Activated gamma-delta T cell treated with anti-CD3 and anti-CD28 coated beads, Interleukin-2, amount 50 U/mL, for 16 hours (primary cell): ENCODE measurements at places on chromosomes 7 and 10.

- no peak for DNase-seq
These were observed 138.6 kb downstream of the PPP1R17 start for GRCh38 chr7:31825576-31825975.

GRCh38 chr7:47779341-47779771 lies 168.9 kb downstream of the PKD1L1 start:
- no peak for DNase-seq

GRCh38 chr10:119080521-119081259 lies at the start of gene EIF3A:
Gene EIF3A (minus strand): TSS chr10:119080817. CDS start chr10:119080676, 141 bp downstream.
- DNase-seq = peak; percentile 88

GRCh38 chr7:139355320-139355719 lies 4.4 kb upstream of the LUC7L2 start:
- DNase-seq = no peak

DNA sequence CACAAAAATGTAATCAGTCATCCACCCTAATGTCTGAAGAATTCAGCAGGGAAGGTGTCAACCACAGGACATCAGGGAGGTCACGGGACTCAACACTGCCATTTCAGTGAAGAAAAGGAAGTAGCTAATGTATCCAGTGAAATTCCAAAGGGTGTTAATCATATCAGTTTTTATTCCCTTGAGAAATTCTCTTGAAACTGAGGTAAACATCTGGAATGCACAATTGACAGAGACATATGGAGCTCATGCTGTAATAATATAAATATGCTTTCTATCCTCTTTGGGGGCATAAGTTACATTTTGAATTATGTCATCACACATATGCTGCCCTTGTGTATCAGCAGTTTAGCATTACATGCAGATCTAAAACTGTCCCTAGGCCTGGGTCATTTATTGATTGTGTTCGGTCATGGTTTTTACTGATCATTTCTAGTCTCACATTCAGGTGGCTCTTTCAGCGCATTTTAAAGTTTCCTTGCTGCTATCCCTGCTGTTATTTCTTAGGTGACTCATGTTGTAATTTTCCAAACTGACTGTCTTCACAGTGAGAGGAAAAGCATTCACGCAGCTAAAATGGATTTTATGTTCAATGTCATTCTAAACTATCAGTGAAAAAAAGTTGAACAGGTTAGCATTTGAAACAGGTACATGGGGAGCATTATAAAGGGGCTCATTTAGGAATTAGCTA lies 273.9 kb downstream of the TSPAN12 start:
- no peak for DNase-seq

GRCh38 chr10:125155101-125155500 lies 5.3 kb downstream of the CTBP2 start:
- DNase-seq = no peak

- DNase-seq = no peak
These were observed 220.3 kb upstream of the STK17A start for GRCh38 chr7:43362652-43363034.

GRCh38 chr10:116775488-116776400 lies 33.4 kb upstream of the HSPA12A start:
- DNase-seq = no peak

GRCh38 chr10:117804470-117805011 lies 242.2 kb downstream of the RAB11FIP2 start:
- no peak for DNase-seq

- no peak for DNase-seq
These were observed 73.2 kb upstream of the DGKI start for GRCh38 chr7:137919987-137920386.

GRCh38 chr7:139699640-139700504 lies 77.9 kb downstream of the HIPK2 start:
- peak; percentile 30 for DNase-seq

GRCh38 chr10:3067118-3067858 lies at the start of gene PFKP:
Gene PFKP (plus strand): TSS chr10:3067548. CDS start chr10:3067596, 48 bp downstream.
- DNase-seq = peak; percentile 43

- DNase-seq = no peak
These were observed 399.5 kb upstream of the ANKRD30A start for GRCh38 chr10:36725581-36726520.

- DNase-seq = no peak
These were observed 47.4 kb upstream of the MTURN start for GRCh38 chr7:30087371-30087770.

DNA sequence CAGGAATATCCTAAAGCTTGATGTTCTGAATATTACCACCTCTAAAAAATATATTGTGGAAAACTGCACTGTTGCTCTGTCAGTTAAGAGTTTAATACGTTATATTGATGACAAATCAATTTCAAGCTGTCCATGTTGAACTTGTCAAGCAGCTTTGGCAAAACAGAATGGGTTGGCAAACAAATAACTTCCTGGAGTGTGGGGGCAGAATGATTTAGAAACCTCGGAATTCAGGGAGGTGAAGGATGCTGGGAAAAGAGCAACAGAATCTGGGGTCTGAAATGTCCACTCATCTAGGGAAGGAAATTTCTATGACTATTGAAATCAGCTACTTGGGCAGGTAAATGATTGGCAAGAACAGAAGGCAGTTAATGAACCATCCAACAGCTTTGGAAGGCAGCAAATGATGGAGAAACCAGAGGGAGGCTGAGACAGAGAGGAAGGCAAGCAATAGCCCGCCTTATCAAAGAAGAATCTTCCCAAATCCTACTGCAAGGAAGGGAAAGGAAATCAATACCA lies 95.1 kb upstream of the PALS2 start:
- DNase-seq = no peak

GRCh38 chr7:86668315-86668714 lies 24.6 kb downstream of the GRM3 start:
- DNase-seq = no peak

DNA sequence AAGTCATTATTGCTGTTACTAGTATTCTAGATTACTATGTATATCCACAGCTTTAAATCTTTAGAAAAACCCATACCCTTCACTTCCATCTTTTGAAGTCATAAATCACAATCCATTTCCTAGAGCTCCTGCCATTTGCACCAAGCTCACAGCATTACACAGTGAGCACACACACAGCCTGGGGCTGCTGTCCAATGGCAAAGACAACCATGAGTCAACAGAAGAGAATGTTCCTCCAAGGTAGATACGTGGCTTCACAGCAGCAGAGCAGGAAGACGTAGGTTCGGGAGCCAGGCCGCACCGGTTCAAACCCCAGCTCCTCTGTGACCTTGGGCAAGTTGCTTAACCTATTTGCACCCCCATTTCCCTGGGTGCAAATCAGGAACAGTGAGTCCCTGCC lies 234.6 kb downstream of the DIP2C start:
- no peak for DNase-seq

DNA sequence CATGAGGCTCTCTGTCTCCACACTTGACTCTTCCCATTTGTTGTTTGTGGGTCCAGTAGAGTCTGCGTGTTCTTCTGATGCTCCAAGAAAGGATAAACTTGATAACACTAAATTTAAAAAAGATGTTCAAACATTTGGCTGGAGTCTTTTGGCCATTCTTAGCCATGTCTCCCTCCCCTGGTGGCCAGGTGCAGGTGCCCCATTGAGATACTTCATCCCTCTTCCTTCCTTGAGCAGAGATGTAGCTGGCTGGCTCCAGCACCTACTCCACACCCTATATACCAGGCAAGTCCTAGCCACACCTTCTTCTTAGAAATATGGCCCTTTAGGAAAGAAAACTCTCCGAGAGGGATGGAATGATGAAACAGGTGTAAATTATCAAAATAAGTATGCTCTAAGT lies 103.2 kb upstream of the GJD4 start:
- DNase-seq = no peak

- no peak for DNase-seq
These were observed 94.0 kb upstream of the STEAP1B start for GRCh38 chr7:22594020-22594419.

DNA sequence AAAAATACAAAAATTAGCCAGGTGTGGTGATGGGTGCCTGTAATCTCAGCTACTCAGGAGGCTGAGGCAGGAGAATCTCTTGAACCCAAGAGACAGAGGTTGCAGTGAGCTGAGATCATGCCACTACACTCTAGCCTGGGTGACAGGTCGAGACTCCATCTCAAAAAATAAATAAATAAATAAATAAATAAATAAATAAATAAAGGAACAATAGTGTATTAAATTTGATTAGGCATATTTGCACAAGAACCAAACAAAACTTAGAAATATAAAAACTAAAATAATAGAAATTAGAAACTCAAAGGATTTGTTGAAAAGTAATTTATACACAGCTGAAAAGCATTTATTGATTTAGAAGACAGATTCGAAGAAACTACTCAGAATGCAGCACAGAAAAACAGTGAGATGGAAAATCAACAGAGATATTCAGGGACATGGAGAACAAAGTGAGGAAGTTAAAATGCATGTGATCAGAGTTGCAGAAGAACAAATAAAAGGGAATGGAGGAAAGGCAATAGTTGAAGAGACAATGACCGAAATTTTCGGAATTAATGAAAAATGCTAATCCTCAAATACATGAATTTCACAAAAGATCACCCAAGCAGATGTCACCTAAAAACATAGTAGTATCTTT lies 17.7 kb downstream of the IFIT3 start:
- no peak for DNase-seq

DNA sequence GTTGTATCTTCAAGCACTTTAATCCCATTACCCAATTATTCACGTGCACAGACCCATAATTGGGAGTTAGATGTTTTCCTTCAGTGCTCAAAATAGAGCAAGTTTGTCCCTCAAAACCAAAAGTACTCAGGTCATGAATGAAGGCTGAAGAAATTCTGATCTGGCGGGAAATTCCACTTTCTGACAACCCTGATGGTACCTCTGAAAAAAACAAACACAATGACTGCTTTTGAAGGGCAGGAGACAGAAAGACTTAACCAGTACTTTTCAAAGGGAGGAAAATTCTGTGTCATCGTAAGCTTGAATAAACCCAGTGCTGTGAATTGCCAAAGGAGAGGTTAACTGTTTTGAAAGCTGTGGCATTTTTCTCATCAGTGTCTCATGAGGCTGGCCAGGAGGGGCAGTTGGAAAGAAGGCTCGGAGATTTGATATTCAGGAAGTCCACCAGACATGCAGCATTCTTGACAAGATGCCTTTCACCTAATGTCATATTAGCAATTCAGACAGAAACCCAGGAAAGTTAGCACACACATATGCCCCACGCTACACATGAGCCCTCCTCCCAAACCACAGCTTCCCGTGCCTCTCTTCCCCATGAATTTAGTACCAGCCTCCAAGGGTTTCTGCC lies 347.0 kb downstream of the KCNMA1 start:
- DNase-seq = no peak

DNA sequence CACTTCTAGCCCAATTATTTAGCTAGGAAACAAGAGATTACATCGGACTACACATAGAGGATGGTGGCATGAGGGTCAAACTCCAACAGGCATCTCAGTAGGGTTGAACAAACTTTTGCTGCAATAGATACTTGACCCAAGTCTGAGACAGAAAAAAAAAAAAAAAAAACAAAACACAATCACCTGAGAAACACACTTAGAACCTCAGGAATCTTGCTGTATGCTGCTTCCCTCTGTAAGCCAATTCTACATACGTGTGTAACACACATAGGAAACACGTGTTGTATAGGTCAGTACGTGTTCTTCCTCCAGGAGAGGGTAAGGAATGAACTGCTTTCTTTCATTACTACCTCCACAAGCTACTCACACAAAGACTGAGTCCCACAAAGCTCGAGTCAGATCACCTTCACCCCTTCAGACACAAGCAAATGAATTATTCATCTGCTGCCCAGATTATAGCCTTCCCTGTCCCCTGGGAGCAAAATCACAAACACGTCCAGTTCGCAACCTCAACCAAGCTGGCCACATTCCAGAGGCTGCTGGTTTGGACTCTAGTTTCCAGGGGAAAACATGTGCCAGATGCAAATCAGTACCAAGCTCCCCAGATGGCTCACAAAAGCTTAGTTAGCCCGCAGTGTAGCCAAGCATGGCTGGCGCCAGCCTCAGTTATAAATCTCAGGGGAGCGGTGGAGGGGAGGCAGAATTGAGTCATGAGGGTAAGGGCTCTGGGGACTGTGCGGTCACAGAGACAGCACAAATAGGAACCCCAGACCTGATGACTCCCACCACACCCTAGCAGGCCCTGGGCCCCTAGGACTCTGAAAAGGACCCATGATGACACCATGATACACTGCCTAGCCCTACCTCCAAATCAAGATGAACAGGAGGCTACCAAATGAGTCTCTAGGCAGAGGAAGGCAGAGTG lies 15.1 kb downstream of the PSAP start:
- DNase-seq = no peak

DNA sequence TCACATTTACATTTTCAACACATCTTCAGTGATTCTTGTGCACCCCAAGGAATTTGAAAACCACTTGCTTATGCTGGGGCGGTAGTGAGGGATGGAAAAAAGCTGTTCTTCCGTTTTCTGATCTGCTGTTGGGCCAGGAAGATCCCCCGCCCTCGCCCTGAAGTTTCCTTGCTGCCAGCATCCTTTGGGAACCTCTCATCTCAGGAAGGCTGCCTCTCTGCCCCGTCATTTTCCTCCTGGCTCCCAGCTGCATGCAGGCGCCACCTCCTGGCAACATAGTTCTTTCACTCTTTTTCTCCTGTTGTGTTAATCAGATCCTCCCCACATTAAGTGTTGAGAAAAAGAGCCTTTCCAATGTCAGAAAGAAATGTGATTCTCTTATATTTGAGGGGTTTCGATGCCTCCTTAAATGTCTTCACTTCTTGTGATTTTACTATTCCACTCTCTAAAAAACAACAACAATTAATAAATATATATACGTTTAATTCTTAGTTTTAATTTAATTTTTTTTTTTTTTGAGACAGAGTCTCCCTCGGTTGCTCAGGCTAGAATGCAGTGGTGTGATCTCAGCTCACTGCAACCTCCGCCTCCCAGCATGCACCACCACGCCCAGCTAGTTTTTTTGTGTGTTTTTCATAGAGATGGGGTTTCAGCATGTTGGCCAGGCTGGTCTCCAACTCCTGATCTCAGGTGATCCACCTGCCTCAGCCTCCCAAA lies 122.9 kb downstream of the RALA start:
- peak; percentile 43 for DNase-seq

- no peak for DNase-seq
These were observed 357.1 kb downstream of the PCLO start for GRCh38 chr7:82805527-82805960.

GRCh38 chr7:36637417-36637816 lies 86.9 kb downstream of the AOAH start:
- no peak for DNase-seq

DNA sequence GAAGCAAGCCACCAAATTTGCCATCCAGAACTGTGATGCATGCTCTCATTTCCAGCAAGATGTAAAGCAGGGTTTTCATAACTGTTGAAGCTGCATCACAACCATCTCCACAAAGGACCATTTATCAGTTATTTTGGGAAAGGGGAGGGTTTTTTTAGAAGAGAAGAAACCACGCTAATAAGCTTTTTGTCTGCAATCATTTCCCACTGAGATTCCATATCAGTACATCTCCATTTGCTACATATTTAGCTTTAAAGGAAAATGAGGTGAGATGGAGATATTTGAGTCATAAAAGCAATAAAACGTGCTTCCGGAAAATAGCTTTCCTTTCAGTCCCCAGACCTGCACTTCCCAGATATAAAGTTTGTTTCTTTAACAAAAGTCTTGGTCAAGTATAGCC lies 258.2 kb downstream of the FRMD4A start:
- DNase-seq = no peak

DNA sequence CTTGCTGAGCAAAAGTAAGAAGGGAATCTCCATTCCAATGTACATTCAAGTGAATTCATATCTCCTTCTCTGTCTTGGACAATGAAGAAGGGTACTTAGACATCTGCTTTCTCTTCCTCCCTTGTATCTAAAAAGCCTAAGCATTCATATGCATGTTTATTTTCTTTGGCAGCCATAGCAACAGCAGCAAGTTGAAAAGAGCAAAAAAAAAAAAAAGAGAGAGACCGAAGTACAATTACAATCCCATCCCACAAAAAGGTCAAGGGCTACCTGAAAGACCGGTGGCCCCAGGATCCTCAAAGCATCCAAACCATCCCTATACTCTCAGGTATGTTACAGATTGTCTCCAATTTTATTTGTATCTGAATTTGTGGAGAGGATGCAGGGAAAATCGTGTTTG lies 4.1 kb downstream of the OR2F1 start:
- no peak for DNase-seq
